ENCODE measurements at places on chromosomes 5 and 9.

DNA sequence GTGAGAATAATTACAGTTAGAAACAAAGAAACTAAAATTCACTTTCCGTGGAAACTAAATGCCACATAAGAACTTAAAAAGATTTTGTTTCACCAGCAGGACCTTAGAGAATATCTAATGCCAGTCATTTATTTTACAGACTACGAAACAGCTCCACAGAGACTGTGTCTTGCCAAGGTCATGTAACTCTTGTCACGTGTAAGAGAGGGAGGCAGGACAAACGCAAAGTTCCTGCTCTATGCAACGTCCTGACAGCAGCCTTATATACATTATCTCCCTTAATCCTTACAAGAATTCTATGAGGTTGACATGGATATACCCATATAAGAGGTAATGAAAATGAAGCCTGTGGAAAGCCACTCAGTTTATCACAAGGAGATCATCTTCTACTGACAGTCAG is 39.4 kb downstream of the CTNNAL1 start:
- H3K27me3 ChIP-seq, result no peaks in the 10 kb centered on the region
- no peak overlapping the region for H3K27ac ChIP-seq
- H3K4me1 ChIP-seq, result no peaks in the 10 kb centered on the region
- no peak overlapping the region for H3K4me3 ChIP-seq

- DNase-seq, result no peak
- H3K27ac ChIP-seq, result no peak overlapping the region
- peaks cover 47% of the 10 kb centered on the region for H3K4me1 ChIP-seq
- H3K36me3 ChIP-seq, result peaks cover 19% of the 10 kb centered on the region
- no peak overlapping the region for H3K4me3 ChIP-seq
Observed at GRCh38 chr9:127711831-127712274, 3.6 kb downstream of the PTRH1 start.

GRCh38 chr5:133289686-133290367 is 238.0 kb downstream of the HSPA4 start:
- no peaks in the 10 kb centered on the region for H3K27me3 ChIP-seq
- DNase-seq, result no peak
- H3K36me3 ChIP-seq, result no peaks in the 10 kb centered on the region
- H3K27ac ChIP-seq, result no peak overlapping the region

DNA sequence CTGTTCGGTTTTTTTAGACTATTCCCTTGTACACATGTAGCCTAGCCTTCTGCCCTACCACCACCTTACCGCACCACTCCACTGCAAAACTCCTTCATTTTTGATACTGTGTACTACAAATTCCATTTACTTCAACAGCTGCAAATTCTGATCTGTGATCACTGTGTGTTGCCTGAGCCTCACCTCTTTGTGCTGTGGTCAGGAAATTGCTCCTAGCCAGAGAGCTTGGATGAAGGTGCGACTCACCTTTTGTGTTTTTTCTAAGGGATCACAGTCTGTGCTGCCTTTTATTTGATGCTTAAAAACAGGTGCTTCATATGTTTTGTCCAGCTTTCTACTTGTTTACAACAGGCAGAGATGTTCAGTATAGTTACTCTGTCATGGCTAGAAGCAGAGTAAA is 31.5 kb downstream of the CSNK1G3 start:
- H3K36me3 ChIP-seq, result peaks cover 8% of the 10 kb centered on the region
- DNase-seq, result no peak
- no peak overlapping the region for H3K4me3 ChIP-seq
- peak overlapping the region; percentile 79 for H3K27ac ChIP-seq
- H3K4me1 ChIP-seq, result peaks cover 33% of the 10 kb centered on the region

GRCh38 chr9:128456613-128457061 is 831 bp downstream of the ODF2 start:
- H3K27me3 ChIP-seq, result no peaks in the 10 kb centered on the region
- H3K4me1 ChIP-seq, result peaks cover 14% of the 10 kb centered on the region
- H3K4me3 ChIP-seq, result peak overlapping the region; percentile 95
- DNase-seq, result peak; percentile 56
- H3K27ac ChIP-seq, result peak overlapping the region; percentile 96

GRCh38 chr5:55625589-55625909 is 86.6 kb downstream of the SLC38A9 start:
- H3K36me3 ChIP-seq, result peaks cover 13% of the 10 kb centered on the region
- H3K27ac ChIP-seq, result no peak overlapping the region
- DNase-seq, result no peak
- no peak overlapping the region for H3K4me3 ChIP-seq

- no peaks in the 10 kb centered on the region for H3K36me3 ChIP-seq
- H3K4me1 ChIP-seq, result peaks cover 6% of the 10 kb centered on the region
- H3K4me3 ChIP-seq, result no peak overlapping the region
- no peaks in the 10 kb centered on the region for H3K27me3 ChIP-seq
- H3K27ac ChIP-seq, result no peak overlapping the region
Observed at GRCh38 chr9:37917313-37917731, 13.4 kb upstream of the SLC25A51 start.

DNA sequence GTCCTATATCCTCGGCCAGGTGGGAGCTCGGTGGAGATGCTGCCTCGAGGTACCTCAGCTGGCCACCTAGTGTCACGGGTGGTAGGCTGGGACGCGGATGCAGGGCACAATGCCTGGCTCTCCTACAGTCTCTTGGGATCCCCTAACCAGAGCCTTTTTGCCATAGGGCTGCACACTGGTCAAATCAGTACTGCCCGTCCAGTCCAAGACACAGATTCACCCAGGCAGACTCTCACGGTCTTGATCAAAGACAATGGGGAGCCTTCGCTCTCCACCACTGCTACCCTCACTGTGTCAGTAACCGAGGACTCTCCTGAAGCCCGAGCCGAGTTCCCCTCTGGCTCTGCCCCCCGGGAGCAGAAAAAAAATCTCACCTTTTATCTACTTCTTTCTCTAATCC is 2.0 kb downstream of the PCDHGC3 start:
- H3K36me3 ChIP-seq, result peaks cover 5% of the 10 kb centered on the region
- no peak overlapping the region for H3K27ac ChIP-seq
- DNase-seq, result no peak
- H3K4me1 ChIP-seq, result peaks cover 18% of the 10 kb centered on the region
- no peak overlapping the region for H3K4me3 ChIP-seq

GRCh38 chr5:67474597-67475238 is 278.1 kb upstream of the CD180 start:
- no peak overlapping the region for H3K27ac ChIP-seq
- no peaks in the 10 kb centered on the region for H3K4me1 ChIP-seq
- H3K27me3 ChIP-seq, result peaks cover 4% of the 10 kb centered on the region
- H3K36me3 ChIP-seq, result no peaks in the 10 kb centered on the region

DNA sequence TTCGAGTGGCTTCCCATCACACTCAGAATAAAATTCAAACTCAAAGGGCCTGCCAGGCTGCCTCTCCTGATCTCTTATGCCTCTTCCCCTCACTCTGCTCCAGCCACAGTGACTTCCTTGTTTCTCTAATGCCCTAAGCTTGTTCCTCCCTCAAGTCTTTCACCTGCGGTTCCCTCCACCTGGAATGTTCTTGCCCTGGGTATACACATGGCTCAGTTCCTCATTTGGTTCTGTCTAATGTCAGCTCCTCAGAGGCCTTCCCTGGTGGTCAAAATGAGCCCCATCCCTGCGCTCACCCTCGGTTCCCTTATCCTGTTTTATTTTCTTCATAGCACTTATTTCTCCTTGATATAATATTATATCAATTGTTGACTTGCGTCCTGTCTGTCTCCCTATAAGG is 12.7 kb upstream of the CYSTM1 start:
- no peak overlapping the region for H3K27ac ChIP-seq
- no peak overlapping the region for H3K4me3 ChIP-seq
- peaks cover 13% of the 10 kb centered on the region for H3K4me1 ChIP-seq
- H3K27me3 ChIP-seq, result peaks cover 16% of the 10 kb centered on the region
- no peak for DNase-seq

GRCh38 chr5:13519131-13519530 is 425.4 kb downstream of the DNAH5 start:
- no peak overlapping the region for H3K27ac ChIP-seq
- H3K36me3 ChIP-seq, result no peaks in the 10 kb centered on the region
- DNase-seq, result no peak

DNA sequence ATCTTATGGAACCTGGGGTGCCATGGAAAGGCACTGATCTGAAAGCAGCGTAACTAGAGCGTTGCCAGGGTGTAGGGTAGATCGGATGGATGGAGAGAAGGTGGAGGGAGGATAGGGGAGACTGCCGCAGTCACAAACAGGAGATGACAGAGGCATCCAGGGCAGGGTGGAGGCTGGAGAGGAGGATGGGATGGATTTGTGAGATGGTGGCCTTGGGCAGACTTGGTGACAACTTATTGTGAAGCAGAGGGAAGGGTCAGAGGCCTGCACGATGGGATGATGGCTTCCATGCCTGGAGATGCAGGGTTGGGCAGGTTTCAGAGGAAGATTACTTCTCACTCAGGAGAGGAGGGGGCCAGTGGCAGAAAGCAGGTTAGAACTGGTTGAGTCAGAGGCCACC is 2.4 kb downstream of the GLIPR2 start:
- no peak overlapping the region for H3K27ac ChIP-seq
- no peak for DNase-seq
- peaks cover 78% of the 10 kb centered on the region for H3K4me1 ChIP-seq
- H3K4me3 ChIP-seq, result no peak overlapping the region
- H3K27me3 ChIP-seq, result no peaks in the 10 kb centered on the region

DNA sequence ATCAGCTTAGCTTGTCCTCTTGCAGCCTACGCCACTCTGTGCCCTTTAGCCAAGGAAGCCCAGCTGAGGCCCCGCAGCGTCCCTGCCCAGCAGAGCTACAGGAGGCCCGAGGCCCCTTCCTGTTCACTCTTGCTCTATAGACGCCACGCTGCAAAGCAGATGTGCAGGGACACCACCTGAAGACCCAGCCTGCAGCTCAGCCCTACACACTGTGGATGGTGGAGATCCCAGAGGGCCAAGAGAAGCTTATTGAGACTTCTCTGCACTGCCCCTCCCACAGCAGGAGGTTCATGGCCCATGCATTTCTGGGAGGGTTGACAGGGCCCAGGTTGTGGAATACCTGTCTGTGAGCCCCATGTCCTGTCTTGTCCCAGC is 33.6 kb downstream of the IRF1 start:
- H3K4me1 ChIP-seq, result peaks cover 77% of the 10 kb centered on the region
- H3K4me3 ChIP-seq, result peak overlapping the region; percentile 61
- no peaks in the 10 kb centered on the region for H3K27me3 ChIP-seq

- peaks cover 51% of the 10 kb centered on the region for H3K36me3 ChIP-seq
- H3K4me1 ChIP-seq, result no peaks in the 10 kb centered on the region
- no peak for DNase-seq
- H3K27ac ChIP-seq, result no peak overlapping the region
- H3K4me3 ChIP-seq, result no peak overlapping the region
- no peaks in the 10 kb centered on the region for H3K27me3 ChIP-seq
Observed at GRCh38 chr5:627840-628239, 15.7 kb downstream of the CEP72 start.

DNA sequence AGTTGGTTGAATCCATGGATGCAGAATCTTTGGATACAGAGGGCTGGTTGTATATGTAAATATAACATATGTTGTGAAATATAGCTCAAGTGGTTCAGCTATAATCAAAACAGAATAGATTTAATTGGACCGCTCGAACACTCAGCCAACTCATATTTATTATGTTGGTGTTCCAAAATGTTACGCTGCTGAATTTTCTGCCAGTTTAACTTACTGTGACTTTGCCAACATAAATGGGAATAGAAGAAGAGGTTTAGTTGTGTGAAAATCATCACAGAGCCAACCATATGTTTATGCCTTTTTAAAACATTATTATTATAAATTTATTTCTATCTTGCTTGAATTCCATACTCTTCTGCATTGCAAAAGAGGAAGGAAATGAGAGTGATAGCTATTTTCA is 178.2 kb upstream of the FBXL7 start:
- no peak overlapping the region for H3K4me3 ChIP-seq
- no peak overlapping the region for H3K27ac ChIP-seq
- H3K36me3 ChIP-seq, result no peaks in the 10 kb centered on the region
- no peaks in the 10 kb centered on the region for H3K27me3 ChIP-seq
- no peaks in the 10 kb centered on the region for H3K4me1 ChIP-seq

GRCh38 chr9:129391221-129391661 is 213.2 kb upstream of the IER5L start:
- H3K4me3 ChIP-seq, result no peak overlapping the region
- peaks cover 1% of the 10 kb centered on the region for H3K4me1 ChIP-seq
- no peak overlapping the region for H3K27ac ChIP-seq
- DNase-seq, result no peak
- no peaks in the 10 kb centered on the region for H3K27me3 ChIP-seq
- no peaks in the 10 kb centered on the region for H3K36me3 ChIP-seq

DNA sequence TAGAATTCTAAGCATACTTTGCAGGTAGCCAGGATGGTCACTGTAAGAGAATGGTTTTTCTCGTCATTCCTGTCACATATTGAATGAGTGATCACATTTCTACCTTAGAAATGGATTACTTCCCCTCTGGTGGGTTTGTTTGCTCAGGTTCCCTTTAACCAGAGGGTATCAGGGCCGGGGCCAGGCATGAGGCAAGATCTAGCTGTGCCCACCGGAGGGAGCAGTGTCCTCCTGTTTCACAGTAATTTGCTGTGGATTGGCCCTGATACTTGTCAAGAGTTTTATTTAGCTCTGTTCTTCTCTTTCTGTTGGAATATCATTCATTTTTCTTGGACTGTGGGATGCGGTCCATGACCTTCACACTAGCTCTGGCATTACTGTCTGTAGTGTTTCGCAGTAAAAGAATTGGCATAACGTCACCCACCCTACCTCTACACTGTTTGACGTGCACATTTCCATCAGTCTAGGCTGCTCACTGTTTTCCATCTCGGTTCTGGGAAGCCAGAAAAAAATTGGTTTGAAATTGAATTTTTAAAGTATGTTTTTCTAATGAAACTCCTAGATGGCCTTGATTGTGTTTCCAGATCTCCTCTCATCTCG is 42.4 kb upstream of the ZBED3 start:
- H3K27me3 ChIP-seq, result no peaks in the 10 kb centered on the region
- H3K4me1 ChIP-seq, result no peaks in the 10 kb centered on the region
- H3K4me3 ChIP-seq, result no peak overlapping the region

GRCh38 chr9:7516376-7516775 is 283.2 kb downstream of the DMAC1 start:
- no peak overlapping the region for H3K27ac ChIP-seq
- no peaks in the 10 kb centered on the region for H3K27me3 ChIP-seq
- no peak overlapping the region for H3K4me3 ChIP-seq
- no peaks in the 10 kb centered on the region for H3K4me1 ChIP-seq

DNA sequence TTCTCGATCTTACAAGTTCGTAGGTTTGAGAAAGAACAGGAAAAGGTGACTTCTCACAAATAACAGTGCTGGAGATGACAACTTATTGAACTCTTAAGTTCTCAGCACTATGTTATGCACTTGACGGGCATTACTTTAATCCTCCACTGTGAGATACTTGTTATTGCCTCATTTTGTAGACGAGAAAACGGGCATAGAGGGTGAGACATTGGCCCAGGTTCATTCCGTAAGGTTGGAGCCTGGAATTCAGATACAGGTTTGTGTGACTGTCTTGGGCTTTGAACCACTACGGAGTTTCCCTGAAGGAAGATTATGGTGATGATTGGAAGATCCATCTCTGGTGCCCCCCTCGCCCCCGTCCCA is 657 bp downstream of the MAT2B start:
- H3K27me3 ChIP-seq, result no peaks in the 10 kb centered on the region
- DNase-seq, result no peak
- H3K36me3 ChIP-seq, result peaks cover 5% of the 10 kb centered on the region
- peak overlapping the region; percentile 98 for H3K27ac ChIP-seq
- peaks cover 12% of the 10 kb centered on the region for H3K4me1 ChIP-seq

DNA sequence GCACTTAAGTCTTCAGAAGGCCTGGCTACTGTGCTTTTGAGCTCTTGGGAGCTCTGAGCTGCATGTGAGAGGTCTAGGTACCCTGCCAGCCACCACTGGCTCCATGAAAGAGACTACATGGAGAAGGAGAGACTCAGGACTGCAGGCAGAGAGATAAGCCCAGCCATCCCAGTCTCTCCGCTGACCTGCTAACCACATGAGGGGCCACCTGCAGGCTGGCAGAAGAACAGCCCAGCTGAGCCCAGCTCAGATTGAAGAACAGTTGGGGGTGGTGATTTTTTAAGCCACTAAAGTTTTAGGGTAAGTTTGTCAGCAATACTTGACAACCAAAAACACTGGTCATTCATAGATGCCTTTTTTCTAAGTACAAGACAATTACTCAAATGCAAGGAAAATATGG is 205.0 kb upstream of the PRDM9 start:
- no peaks in the 10 kb centered on the region for H3K27me3 ChIP-seq
- no peaks in the 10 kb centered on the region for H3K4me1 ChIP-seq
- no peak for DNase-seq

All from stimulated activated naive B cell treated with anti-CD40 and anti-IgM and Interleukin-4, amounts not matched to agents 10 μg/mL and 1 μg/mL and 100 μg/mL, for 72 hours (primary cell).